GM23338 (cell line): ENCODE measurements at places on chromosomes 7 and 10. TPM values are rescaled to one million over a fixed set of nuclear protein-coding genes. Genes with fewer than 3 reads are reported as not detected.

HYAL4 gene
- not detected in 2 replicates for total RNA-seq

CABCOCO1 gene
- not detected in 2 replicates for total RNA-seq

FGL2 gene
- total RNA-seq: not detected in 2 replicates

CDC14C gene
- 0.17 and 0.54 TPM in 2 replicates for total RNA-seq

FASTK gene
- 42.5 and 57.4 TPM in 2 replicates for total RNA-seq

RBP3 gene
- not detected in 2 replicates for total RNA-seq

CALML5 gene
- total RNA-seq: 0.27 TPM in 1 of 2 replicates, not detected in the other

ERVW-1 gene
- 0.07 TPM in 1 of 2 replicates, not detected in the other for total RNA-seq

DNA sequence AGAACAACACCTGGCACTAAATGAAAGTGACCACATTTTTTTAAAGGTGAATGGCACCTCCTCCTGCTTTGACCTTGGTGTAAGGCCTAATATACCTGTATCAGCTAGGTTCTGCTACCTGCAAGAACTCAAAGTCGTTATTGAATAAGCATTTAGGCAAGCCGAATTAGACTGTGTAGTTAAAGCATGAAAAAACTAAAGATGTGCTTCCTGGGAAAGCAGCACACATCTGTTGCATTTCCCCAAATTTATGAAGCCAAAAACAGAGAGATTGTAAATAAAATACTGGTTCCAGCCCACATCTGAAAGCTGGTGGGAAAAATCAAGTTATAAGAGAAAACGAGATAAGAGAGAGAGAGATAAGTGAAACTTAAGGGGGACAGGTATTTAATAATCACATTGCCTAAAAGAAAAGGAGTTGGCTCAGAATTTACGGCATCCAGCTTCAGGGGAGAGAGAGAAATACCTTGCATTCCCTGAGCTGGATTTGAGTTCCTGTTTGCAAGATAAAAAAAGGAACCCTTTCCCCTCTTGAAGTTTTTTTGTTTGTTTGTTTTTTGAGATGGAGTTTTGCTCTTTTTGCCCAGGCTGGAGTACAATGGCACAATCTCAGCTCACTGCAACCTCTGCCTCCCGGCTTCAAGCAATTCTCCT is 1.8 kb upstream of the XPNPEP1 start:
- DNase-seq: peak; percentile 75

- DNase-seq: no peak
These were observed 2.4 kb downstream of the SPOCK2 start for GRCh38 chr10:72085864-72086465.

DNA sequence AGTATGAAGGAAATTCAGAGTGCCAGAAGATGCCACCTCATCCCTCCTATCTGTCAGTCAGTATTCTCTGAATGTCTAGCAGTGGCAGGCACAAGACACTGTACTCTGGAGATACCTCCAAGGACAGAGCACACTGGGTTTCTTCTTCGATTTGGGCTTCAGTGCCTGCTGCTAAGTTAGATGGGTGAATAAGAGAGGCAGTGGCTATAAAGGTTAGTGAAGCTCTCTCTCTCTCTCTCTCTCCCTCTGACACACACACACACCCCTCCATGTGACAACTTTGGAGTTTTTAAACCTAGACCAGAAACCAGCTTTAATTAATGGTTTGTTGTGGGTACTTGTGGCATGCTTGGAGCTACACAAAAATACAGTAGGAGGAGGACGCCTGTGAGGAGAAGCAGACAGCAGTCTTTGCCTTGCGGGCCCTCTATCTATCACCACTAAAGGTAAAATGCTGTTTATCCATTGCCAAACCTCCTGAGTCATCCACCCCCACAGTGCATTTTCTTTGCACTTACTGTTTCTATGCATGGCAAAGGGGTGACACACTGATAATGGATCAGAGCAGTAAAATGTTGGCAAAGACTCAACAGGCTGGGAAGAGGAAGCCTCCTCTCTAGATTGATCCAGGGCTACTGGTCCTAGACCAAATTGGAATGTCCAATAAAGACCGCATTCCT is 102.5 kb downstream of the TRIL start:
- DNase-seq: no peak

DNA sequence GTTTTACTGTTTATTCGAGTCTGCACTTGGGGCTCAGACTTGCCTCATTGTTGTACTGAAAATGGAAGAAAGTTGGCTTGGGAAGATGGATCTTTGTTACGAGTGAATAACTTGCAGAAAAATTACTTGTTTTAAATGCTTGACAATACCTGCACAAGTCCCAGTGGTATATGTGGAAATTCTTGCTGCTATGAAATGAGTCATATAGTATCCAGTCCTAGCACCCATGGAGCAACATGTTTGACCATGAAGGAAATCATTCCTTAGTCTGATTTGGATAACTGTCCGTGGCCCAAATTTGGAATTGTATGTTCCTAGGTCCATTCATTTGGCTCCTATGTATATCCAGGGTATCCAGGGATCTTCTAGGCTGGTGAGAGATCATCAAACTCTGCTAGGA is 1096.8 kb downstream of the KCNMA1 start:
- no peak for DNase-seq

- no peak for DNase-seq
These were observed 348.7 kb upstream of the LRGUK start for GRCh38 chr7:133778472-133778871.

DNA sequence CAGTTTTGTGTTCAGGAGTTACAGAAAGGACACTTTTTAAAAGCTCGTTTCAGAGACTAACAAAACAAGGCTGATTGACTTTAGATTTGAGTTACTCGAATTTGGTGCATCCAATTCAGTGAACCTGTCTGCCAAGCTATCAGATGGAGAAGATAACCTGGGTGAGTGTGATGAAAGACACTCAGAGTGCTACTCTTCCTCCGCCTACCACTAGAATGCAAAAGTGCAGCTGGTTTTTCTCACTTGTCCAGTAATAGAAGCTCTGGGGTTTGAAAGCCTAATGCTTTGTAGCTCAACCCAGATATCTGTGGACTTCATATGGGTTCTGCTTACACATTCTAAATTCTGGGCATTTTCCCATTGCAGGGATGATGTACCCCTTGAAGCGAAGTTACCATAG is 82.8 kb upstream of the NPY start:
- no peak for DNase-seq

GRCh38 chr10:64369885-64370773 is 848.9 kb downstream of the REEP3 start:
- no peak for DNase-seq

- DNase-seq: no peak
These were observed 355.5 kb downstream of the CDC14C start for GRCh38 chr7:49279891-49280290.
